ENCODE measurements at places on chromosomes 1 and 21.
A peak's percentile ranks its signal among the peaks of the same experiment; 100 is the strongest.

DNA sequence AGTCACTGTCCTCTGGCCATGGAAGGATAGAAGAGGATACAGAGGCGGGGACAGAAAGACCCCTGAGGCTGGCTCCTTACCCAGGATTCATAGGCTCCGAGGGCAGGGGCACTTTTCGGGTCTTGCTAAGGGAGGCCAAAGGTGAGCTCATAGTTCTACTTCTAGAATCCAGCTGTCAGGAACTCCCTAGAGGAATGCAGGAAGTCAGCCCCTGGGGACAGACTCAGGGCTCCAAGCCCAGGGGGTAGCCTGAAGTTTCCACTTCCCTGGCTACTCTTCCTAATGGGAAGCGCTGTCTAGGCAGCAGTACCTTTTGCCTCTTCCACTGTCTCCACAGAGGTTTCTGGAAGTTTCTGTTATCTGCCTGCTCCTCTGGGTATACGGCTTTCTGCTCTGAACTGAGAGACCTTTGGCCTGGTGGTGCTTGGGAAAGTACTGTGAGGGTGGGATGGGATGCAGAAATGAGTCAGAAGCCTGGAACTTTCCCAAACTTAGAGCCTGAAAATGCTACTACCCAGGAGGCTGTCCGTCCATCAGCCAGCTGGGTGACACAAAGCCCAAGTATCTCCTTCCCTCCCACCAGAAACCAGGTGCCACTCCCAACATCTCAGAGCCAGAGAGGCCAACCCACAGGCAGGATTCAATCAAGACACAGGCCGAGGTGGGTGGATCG lies 3.6 kb downstream of the UBXN11 start:
- peak; percentile 52 for DNase-seq

DNA sequence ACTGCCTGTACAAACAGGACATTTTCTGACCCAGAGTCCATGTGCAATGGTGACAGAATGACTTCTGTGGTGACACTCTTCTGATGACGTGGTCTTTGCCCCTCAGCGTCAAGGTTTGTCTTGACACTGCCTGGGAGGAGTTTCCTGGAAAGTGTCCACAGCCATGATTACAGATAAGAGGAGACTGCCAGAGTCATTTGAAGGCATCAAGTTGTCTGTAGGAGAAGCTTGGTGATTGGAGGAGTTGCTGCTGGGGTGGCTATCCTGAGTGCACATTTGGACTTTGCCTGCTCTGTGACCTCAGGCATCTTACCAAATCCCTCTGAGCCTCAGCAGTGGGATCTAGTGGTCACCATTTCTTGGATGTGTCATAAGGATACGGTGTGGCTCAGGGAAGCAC lies 17.7 kb downstream of the TCHHL1 start:
- no peak for DNase-seq

DNA sequence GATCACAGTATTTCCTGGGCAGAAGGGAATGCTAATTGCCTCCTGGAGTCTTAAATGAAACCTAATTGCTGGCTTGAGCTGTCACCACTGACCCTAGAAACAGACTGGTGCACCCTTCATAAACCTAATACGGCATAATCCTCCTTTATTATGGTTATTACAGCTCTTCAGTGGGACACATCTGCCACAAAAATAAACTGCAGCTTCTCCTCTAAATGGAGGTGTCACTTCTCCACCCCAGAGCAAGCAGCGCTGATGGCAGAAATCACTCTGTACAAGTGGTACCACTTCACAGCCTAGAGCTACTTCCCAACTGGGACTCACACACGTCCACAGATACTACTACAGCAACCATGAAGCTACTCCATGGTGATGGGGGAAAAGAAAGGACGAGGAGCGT lies 11.1 kb downstream of the PTPN14 start:
- no peak for DNase-seq

DNA sequence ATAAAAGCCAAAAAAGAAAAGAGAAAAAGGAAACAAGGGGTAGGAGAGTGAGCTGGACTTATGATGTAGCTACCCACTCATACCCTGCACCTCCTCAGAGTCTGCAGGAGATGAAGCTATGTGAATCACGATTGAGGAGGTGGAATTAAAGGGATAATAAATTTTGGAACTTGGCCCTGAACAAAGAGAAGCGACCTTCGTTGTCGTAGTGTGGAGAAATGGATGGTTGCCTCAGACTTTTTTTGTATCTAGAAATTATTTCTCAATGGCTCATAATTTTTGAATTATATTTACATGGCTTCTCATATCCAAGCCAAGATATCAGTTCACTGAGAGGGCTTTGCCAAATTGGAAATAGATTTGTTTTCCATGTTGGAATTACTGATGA lies 37.8 kb upstream of the SIPA1L2 start:
- no peak for DNase-seq

GRCh38 chr1:90580176-90580575 lies 136.9 kb downstream of the BARHL2 start:
- no peak for DNase-seq

GRCh38 chr21:25938658-25939395 lies 204.1 kb downstream of the GABPA start:
- DNase-seq = no peak

DNA sequence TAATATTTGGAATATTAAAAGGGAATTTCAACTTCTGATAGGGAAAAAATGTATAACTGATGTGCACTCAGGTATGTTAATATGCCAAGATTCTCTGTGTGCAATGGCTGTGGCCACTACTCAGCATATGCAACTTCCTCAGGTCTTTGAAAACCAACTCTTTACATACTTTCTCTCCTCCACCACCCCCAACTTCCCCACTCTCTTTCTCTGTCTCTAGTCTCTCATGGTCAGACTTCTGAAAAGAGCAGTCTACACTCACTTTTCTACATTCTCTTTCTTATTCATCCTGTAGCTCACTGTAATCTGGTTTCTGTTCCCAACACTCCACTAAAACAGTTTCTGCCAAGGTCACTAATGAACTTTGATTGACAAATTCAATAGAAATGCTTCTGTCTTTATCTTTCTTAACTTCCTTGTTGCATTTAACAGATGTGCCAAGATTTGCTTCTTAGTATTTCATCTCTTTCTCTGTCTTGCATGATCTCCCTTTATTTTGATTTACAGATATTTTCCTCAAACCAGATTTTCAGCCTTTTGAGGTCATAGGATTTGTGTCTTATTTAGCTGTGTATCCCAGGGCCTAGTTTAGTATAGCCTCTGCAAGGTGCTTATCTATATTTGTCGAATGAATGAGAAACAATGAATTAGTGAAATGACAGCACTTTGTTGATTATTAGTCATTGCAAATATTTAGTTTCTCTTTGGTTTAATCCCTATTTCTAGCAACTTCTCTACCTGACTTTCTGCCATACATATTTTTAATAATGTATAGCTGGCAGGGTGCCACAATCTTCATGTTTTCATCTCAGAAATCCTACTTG lies 168.9 kb downstream of the LMO4 start:
- no peak for DNase-seq

GRCh38 chr1:206776229-206776628 lies 3.9 kb upstream of the IL10 start:
- no peak for DNase-seq

DNA sequence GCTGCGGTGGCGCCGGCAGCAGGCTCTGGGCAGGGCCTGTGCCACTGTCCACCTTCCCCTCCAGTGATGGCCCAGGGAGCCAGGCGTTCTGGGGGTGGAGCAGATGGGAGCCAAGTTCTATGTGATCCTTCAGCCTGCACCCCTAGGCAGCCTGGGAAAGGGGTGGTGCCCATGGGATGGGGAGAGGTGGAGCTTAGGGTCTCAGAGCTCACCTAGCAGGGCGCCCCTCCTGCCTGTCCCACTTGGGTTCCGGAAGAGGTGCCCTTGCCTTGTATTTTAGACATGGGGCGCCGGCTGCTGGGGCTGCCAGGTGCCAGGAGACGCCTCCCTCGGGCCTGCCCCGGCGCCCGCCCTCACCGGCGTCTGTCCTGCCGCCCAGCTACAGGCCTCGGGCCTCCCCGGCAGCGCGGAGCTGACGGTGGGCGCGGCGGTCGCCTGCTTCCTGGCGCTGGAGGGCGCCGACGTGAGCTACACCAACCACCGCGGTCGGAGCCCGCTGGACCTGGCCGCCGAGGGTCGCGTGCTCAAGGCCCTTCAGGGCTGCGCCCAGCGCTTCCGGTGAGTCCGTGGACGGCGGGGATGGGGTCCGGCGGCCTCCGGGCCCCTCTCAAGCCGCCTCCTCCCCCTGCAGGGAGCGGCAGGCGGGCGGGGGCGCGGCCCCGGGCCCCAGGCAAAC lies 3.1 kb upstream of the MMP23B start:
- DNase-seq = no peak

- no peak for DNase-seq
These were observed 229.5 kb downstream of the TRABD2B start for GRCh38 chr1:47767741-47768100.

DNA sequence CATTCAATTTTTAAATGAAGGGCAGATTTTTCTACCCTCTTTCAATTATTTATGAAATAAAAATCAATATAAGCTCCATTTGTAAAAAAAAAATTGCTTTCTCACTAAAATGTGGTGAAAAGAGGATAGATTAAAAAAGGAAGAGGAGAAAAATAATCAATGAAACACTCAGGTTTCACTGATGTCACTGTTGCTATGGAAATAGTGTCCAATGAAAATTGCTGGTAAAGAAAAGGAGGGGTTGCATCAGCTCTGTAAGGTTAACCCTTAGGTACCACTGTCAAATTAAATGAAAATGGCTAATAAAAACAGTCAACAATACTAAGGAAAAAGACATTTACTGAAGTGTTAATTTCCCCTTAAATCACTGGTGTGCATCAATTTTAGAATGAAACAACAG lies 91.6 kb upstream of the TTC39A start:
- DNase-seq = peak; percentile 75

- no peak for DNase-seq
These were observed 21.9 kb upstream of the ERO1B start for GRCh38 chr1:236303675-236304074.

DNA sequence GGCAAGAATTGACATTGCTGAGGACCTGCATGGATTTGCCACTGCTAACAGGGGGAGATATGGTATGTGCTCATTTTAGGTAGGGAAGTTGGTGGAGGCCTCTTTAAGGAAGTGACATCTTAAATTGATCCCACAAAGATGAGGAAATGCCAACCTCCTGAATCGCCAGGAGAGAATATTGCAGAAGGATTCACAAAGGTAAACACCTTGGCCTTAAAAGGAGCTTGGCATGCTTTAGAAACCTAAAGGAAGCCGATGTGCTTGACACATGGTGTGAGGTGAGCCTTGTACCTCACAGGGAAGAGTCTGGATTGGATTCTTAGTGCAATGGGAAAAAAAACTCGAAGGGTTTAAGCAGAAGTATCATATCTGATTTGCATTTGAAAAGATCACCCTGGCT lies 470.5 kb upstream of the DAB1 start:
- DNase-seq = no peak

GRCh38 chr1:147292012-147292411 lies 49.5 kb downstream of the CHD1L start:
- DNase-seq = peak; percentile 89

Measured in astrocyte of the spinal cord (primary cell).